ENCODE measurements at places on chromosomes 11 and 22.

DNA sequence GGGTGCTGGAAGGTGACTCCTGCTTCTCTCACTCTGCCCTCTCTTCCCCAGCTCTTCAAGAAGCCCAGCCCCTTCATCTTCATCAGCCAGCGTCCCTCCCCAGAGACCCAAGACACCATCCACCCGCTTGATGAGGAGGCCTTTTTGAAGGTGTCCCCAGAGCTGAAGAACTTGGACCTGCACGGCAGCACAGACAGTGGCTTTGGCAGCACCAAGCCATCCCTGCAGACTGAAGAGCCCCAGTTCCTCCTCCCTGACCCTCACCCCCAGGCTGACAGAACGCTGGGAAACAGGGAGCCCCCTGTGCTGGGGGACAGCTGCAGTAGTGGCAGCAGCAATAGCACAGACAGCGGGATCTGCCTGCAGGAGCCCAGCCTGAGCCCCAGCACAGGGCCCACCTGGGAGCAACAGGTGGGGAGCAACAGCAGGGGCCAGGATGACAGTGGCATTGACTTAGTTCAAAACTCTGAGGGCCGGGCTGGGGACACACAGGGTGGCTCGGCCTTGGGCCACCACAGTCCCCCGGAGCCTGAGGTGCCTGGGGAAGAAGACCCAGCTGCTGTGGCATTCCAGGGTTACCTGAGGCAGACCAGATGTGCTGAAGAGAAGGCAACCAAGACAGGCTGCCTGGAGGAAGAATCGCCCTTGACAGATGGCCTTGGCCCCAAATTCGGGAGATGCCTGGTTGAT is 12.6 kb downstream of the IL10RA start:
- DNase-seq = no peak

- no peak for DNase-seq
These were observed 266.9 kb upstream of the NARS2 start for GRCh38 chr11:78841456-78842060.

DNA sequence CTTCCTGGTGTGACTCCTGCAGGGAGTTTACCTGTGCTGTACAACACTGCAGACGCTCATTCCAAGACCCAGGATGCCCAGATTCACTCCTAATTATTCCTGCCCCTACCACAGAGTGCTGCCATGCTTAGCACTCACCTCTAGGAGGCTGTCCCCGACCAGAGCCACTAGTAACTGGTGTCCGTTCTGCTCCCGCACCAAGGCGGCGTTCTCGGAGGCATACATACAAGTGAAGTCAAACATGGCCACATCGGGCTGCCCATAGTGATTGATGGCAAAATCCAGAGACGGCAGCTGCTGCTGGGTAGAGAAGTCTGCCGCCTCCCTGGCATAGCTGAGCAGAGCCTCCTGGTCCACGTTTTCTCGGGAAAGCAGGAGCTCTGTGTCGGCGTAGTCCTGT is 122.3 kb upstream of the BID start:
- no peak for DNase-seq

- DNase-seq = no peak
These were observed 1.4 kb upstream of the OR52M1 start for GRCh38 chr11:4543561-4543960.

GRCh38 chr22:45768490-45768889 is 96.9 kb downstream of the ATXN10 start:
- no peak for DNase-seq

DNA sequence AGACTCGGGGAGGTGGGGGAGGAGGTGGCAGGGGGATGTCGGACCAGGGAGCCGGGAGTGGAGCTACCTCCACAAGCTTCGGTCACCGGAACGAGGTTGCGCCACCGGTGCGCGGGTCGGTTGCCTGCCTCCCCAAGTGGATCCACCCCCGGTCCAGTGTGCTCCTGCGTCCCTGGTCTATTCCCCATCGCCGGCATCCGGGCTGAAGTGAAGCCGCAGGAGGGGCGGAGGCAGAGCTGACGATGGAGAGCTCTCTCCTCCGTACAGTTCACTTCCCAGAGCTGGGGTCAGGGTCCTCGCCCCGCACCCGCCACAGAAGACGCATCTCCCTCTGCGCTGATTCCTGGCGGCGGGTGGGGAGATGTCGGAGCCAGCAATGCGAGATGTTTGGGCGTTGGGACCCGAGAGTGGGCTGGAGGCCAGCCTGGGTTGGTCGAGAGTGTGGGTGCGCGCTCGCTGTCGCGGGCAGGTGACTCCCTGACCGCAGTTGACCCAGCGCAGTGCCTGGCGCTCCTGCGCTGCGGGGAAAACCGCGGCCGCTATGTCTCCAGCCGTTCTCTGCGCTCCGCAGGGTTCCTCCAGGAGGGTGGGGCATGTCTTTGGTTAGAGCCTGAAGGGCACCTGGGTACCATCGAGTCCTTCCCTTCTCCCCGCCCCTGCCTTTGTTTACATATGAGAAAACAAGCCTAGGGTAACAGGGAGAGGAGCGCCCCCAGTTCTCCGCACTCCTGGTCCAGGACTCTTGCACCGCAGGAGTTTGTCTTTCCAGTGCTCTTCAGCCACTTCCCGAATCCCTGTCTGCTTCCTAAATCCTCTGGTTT is 1.7 kb downstream of the C11orf96 start:
- DNase-seq = no peak

DNA sequence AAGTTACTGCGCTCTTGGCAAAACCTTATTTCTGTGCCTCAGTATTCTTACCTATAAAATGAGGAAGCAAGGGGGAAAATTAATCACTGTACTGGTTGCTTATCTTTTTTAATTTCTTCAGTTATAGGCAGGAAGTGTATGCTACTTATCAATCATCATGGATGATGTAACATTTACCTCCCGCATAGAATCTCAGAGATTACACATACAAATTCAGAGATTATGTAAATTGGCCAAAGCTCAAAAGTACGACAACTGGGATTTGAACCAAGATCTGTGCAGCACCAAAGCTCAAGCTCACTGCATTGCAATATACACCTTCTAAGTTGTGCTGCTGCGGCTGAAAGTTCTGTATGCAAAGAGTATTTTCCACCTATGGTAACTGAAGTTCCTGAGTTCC is 83.0 kb downstream of the PDHX start:
- DNase-seq = no peak

DNA sequence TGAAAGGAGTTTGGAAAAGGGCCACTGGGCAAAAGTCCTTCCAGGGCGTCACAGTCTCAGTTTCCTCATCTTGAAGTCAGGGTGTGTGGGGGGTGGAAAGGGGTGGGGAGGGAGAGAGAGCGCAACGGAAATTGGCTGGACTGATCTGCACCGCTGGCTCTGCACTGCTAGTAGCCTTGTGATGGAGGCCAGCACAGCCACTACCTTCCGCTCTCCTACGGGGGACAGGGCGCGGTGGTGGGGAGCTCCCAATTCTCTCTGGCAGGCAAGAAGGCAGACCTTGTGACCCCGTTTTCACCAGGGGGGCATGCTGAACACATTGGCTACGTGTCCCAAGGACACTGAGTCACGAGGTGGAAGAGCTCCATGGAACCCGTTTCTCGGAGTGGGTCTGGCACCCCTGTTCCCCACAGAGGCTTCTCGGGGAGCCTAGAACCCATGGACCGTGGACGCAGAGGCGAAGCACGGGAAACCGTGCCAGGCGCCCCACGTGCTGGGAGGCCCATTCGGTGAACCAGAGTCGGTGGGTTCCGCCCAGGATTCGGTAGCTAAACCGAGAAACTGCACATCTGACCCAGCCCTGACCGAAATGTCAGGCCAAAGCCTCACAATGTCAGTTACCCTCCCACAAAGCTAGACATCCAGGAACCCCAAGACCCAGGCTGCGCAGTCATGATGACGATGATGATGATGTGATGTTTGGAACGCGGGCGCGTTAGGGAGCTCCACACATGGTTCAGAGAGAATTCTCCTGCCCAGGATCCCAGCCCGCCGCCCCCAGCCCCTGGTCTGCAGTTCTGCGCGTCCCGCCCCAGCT is 28.3 kb upstream of the WNT11 start:
- DNase-seq = peak; percentile 48

DNA sequence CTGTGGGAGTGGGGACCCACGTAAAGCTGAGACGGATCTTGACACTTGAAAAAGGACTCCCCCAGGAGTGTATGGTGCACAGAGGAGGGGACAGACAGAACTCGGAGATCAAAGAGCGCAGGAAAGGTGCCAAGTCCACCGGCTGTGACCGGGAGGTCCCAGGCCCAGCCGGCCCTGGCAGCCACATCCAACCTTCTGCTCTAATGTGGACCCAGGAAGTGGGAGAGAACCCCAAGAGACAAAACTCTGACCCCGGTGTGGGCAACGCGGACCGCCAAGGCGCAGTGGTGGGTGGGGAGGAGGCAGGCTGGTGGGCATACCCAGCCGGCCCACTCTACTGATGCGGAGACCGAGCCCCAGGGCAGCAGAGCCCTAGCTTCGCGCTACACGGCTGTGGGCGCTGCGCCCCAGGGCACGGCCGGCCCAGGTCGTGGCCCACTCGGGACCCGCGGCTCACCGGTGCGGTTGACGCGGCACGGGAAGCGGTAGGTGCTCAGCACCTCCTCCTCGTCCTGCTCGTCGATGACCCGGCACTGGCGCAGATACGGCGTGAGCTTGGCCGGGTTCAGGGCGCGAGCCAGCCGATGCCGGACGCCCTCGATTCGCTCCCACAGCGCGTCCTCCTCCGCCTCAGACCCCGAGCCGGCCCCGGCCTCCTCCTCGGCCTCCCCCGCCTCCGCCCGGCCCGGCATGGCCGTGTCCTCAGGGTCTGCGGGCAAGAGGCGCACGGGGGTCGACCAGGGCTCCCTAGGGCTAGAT is 527 bp downstream of the CARD10 start:
- DNase-seq = peak; percentile 16

GRCh38 chr11:43818220-43818619 is 62.4 kb upstream of the ALKBH3 start:
- no peak for DNase-seq

GRCh38 chr22:20429254-20430100 is 8.1 kb downstream of the SCARF2 start:
- peak; percentile 94 for DNase-seq

DNA sequence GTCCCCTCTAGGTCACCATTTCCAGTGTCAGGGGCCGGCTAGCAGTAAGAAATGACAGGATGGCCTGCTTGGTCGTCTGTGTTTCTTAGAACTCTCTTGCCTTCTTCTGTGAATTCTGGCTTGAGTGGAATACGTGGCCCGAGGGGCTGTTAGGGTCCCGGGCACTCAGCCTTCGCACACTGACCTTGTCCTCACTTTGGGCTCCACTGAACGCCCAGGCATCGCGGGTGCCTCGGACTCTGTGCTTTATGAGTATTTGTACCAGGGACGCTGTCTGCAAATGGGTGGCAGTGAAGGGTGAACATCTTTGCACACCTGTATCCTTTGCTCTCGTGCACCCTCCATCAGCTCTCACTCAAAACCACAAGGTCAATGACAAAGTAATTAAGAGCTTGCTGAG is 123.4 kb upstream of the ANO1 start:
- DNase-seq = no peak

- no peak for DNase-seq
These were observed 114.7 kb downstream of the SGSM3 start for GRCh38 chr22:40484906-40485669.

DNA sequence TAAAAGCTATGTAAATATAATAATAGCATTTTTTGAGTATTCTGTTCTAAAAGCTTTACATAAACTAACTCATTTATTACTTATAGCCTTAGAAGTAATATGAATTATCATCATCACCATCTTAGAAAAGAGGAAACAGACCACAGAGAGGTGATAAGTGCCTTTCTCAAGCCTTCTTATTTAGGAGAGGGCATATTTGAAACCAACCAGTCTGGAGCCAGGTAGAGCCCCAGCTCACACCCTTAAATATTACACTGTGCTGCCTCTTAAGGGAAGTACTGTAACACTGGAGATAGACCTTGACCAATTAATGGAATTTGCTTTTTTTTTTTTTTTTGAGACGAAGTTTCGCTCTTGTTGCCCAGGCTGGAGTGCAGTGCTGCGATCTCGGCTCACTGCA is 2.3 kb downstream of the BCO2 start:
- no peak for DNase-seq

GRCh38 chr22:48554893-48555572 is 1272.6 kb downstream of the BRD1 start:
- no peak for DNase-seq

DNA sequence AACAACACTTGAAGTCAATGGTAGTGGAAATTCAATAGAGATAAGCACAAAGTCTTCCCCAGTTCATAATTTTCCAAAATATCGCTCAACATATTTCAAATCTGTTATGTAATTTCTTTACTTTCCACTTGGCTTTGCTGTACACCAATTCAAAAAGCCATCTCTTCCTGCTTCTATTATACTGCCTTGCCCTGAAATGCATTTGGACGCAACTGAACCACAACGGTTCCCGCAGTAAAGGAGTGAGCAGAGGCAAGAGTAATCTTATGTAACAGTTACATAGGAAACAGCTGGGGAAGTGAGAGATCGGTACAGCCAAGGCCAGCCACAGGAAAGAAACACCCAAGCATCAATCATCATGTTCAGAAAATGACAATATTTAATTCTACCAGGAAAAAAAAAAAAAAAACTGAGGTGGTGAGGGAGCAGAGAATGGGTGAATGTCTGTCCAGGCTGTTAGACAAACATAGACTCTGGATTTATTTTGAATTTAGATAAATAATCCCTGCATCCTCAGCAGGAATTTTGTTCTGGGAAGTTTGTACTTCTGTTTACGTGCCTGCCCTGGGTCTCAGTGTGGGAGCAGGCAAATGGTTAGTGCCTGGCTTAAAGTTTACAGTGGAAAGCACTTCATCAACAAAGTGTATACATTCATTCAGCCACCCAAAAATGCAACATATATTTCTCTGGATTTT is 392.2 kb downstream of the ETS1 start:
- peak; percentile 63 for DNase-seq

- no peak for DNase-seq
These were observed 49.7 kb downstream of the ST14 start for GRCh38 chr11:130209128-130209932.

DNA sequence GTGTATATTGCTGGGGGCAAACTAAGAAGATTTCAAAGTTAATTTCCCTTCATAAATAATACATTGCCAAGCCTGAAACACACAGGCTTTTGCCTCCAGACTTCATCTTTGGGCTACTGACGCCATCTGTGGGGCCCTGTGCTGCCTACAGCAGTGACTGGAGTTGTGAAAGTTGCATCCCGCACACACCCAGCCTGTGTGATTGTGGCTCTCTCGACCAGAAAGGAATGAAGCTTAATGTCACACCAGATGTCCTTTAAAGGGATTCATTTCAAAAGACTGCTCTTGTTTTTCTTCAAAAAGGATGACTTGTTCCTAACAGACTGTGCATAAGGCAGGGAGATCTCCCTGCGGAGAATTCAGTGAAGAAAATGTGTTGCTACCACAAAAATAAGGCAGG is 210.5 kb downstream of the FAM181B start:
- no peak for DNase-seq

GRCh38 chr22:19889951-19890350 is 35.3 kb upstream of the GNB1L start:
- peak; percentile 73 for DNase-seq

GRCh38 chr11:32171445-32171844 is 80.6 kb downstream of the RCN1 start:
- no peak for DNase-seq

GRCh38 chr11:56659755-56660154 is 3.7 kb upstream of the OR5AR1 start:
- DNase-seq = no peak

DNA sequence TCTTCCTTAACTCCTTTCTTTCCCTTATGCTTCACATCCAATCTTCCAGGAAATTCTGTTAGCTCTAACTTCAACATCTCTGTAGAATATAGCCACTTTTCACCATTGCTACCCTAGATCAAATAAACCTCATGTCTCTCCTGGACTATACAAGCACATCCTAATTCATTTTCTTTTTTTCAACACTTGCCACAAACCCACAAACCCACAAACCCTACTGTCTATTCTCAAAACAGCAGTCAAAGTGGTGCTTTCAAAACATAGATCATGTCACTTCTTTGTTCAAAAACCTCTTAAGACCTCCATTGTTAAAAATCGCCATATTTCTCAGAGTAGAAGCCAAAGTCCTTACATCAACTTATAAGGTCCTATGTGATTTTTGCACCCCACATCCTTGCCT is 94.3 kb downstream of the PIWIL4 start:
- DNase-seq = no peak
